ENCODE measurements at places on chromosomes 2 and 18.
A peak's percentile ranks its signal among the peaks of the same experiment; 100 is the strongest.

GRCh38 chr2:126809340-126809739 lies 89.3 kb upstream of the TEX51 start:
- no peak for DNase-seq

GRCh38 chr2:54942373-54942772 lies 107.9 kb downstream of the RTN4 start:
- no peak for DNase-seq

DNA sequence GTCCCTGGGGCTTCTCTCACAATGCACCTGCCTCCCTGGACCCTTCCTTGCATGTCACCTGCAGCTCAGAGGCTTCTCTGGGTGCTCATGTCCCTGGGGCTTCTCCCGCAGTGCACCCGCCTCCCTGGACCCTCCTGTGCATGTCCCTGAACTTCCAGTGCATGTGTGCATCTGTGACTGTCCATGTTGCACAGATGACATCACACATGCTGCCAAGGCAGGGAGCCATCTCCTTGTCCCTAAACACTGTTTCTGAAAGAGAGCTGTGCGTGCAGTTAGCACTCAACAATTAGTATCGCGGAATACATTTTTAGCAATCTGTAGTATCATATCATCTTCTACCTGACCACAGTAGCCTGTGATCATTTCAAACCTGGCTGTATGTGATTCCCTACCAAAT lies 216.4 kb upstream of the PXDN start:
- no peak for DNase-seq

GRCh38 chr2:136389809-136390208 lies 271.9 kb upstream of the CXCR4 start:
- DNase-seq: no peak

DNA sequence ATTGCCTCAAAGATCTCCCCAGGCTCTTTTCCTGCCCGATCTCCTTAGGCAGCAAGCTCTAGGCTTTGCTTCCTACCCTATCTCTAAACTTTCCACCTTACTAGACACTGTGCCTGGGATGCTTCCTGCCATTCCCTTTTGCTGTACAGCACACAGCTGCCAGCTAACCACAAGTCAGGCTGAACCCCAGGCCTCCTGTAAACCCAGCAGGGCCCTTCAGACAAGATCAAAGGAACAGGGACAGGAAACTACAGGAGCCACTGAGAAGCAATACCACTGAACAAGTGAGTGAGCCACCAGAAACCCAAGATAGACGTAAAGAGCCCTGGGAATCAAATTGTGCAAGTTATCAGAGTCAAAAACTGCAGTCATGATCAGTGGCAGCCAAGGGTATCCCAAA lies 180.7 kb downstream of the SUCLG1 start:
- DNase-seq: no peak

GRCh38 chr2:157032017-157032416 lies 225.5 kb upstream of the GALNT5 start:
- no peak for DNase-seq

GRCh38 chr2:162241571-162241970 lies 1.7 kb downstream of the FAP start:
- no peak for DNase-seq

- no peak for DNase-seq
These were observed 14.0 kb upstream of the HRH4 start for GRCh38 chr18:24446453-24446852.

- no peak for DNase-seq
These were observed 33.7 kb upstream of the LBH start for GRCh38 chr2:30197570-30198192.

DNA sequence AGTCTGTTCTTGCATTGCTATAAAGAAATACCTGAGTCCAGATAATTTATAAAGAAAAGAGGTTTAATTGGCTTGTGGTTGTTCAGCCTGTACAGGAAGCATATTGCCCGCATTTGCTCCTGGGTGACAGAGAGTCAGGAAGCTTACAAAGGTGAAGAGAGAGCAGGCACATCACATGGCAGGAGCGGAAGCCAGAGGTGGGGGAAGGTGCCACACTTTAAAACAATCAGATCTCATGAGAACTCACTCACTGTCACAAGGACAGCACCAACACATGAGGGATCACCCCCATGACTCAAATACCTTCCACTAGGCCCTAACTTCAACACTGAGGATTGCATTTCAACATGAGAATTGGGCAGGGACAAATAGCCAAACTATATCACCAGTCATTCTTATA lies 124.8 kb upstream of the COL5A2 start:
- no peak for DNase-seq

- peak; percentile 99 for DNase-seq
These were observed 100.0 kb downstream of the BAZ2B start for GRCh38 chr2:159516241-159516758.

GRCh38 chr2:218074031-218074430 lies 5.0 kb downstream of the RUFY4 start:
- DNase-seq: no peak

- no peak for DNase-seq
These were observed 72.0 kb downstream of the CTAGE1 start for GRCh38 chr18:22345718-22346117.

DNA sequence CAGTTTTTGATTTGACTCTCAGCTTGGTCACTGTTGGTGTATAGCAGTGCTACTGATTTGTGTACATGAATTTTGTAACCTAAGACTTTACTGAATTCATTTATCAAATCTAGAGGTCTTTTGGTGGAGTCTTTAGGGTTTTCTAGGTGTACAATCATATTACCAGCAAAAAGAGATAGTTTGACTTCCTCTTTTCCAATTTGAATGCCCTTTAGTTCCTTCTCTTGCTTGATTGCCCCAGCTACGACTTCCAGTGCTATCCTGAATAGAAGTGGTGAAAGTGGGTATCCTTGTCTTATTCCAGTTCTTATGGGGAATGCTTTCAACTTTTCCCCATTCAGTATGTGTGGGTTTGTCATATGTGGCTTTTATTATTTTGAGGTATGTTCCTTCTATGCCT lies 312.9 kb upstream of the REV1 start:
- DNase-seq: no peak

DNA sequence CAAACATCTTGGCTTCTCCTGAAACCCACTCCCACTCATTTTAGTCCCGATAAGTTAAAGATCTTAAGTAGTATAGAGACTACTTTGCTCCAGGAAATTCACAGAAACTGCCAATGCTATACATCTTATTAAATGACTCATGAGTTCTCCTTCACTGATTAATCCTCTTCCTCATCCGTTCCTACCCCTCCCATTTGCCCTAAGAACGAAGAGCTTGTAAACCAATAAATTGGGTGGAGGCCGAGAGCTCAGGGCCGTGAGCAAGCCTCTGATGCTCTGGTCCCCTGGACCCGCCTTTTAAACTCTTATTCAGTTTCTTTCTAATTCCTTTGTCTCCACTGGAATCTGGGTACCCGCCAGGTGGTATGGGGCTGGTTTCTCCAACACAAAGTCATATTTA lies 68.6 kb downstream of the METTL8 start:
- no peak for DNase-seq

DNA sequence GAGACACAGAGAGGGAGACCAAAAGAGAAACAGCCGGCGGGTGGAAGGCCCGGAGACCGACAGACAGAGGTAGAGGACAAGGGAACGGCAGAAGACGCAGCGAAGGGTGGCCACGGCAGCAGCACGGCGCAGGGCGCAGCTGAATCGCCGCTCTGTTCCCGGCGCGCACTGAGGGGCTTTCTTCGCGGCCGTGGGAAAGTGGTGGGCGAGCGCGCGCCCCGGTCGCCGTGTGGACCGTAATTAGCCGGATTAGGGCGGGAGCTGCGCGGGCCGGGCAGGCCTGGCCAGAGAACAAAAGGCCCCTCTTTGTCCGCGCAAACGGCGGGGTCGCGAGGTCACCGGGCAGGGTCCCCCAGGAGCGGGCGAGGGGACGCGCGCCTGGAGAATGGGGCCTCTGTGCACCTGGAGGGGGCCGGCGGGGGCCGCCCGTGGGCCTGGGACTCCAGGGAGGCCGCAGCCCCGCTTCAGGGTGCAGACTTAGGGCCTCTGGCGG lies 158.3 kb downstream of the ZFP36L2 start:
- DNase-seq: no peak

DNA sequence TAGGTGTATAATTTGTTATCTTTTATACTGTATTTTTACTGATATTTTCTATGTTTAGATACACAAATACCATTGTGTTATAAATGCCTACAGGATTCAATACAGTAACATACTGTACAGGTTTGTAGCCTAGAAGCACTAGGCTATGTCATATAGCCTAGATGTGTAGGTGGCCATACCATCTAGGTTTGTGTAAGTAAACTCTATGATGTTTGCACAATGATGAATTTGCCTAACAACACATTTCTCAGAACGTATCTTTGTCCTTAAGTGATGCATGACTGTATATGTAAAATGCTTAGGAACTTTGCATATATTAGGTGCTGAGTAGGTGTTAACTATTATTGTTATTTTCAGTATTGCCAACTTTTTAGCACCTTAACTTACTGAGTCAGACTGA lies 17.3 kb downstream of the UNC80 start:
- DNase-seq: no peak
